ENCODE measurements at places on chromosomes 7 and 10.
A peak's percentile ranks its signal among the peaks of the same experiment; 100 is the strongest.

DNA sequence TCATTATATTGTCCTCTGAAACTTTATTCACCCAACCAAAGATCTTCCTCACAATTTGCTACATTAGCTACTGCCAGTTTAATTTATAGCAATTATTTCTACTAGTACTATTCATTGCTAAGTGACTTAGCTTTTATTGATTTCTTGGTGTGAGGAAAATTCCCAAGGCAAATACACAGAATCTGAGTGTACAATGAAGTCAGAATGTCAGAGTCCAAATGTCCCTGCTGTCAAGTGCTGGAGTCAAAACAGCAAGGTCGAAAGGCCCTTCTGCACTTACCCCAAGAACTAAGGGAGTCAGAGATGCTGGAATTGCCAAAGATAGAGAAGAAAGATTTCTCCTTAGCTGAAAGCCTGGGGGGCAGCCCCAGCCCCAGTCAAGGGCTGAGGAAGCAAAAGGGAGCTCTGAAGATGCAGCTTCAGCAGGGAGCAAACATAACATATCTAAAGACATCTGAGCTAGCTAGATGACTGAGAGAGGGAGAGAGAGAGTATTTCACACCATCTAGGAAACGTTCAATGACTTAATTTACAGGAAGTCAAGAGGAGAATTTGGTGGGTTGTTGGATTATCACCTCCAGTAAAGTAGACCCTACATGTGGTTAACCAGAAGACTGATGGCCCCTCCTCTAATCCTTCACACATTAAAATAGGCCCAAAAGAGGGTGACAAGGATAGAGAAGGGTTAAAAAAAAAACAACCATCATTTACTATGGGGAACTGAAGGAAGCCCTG, 36.6 kb upstream of the SAMD8 start:
- no peak for DNase-seq

DNA sequence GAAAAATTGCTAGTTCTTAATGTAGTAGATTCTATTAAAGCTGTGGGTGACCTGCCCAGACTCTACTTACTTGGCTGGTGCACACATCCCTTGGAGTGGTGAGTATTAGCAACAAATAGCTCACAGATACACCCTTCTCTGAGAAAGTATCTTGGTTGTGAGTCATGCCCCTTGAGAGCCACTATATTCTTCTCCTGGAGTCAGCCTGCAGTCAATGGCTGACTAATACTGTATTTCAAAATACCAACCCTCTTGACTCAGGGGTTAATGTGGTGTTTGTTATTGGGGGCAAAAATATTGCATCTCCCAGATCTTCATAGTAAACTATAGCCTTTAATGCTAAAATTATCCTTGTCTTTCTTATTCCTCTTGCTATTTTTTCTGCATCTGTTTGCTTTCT, 354.9 kb downstream of the BMPER start:
- no peak for DNase-seq

GRCh38 chr10:123909426-123909825, 17.8 kb upstream of the CPXM2 start:
- DNase-seq, result no peak

GRCh38 chr7:149321978-149322541, 60.1 kb downstream of the ZNF783 start:
- no peak for DNase-seq

- DNase-seq, result no peak
These were observed 24.9 kb downstream of the TFAM start for GRCh38 chr10:58409956-58410610.

GRCh38 chr10:44647877-44648542, 263.1 kb upstream of the CXCL12 start:
- DNase-seq, result no peak

GRCh38 chr7:36070230-36070629, 82.8 kb upstream of the EEPD1 start:
- DNase-seq, result no peak

GRCh38 chr10:99528494-99529441, 4.0 kb upstream of the NKX2-3 start:
- no peak for DNase-seq

DNA sequence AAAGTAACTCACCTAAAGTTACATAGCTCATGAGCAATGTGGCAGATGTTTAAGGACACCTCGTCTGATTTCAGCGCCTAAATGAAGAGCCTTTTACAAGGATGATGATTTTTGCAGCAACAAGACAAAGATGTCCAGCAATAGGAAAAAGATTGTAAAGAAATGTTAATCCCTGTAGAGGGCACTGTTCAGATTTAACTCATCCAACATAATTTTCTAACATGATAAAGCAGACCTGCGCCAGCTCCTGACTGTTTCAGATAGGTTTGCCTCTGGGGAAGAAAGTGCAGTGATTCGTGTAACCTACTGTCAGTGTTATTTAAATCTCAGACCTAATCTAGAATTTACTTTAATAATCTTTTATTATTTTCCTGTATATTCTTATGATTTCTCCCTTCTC, 595.2 kb downstream of the AUTS2 start:
- DNase-seq, result no peak

DNA sequence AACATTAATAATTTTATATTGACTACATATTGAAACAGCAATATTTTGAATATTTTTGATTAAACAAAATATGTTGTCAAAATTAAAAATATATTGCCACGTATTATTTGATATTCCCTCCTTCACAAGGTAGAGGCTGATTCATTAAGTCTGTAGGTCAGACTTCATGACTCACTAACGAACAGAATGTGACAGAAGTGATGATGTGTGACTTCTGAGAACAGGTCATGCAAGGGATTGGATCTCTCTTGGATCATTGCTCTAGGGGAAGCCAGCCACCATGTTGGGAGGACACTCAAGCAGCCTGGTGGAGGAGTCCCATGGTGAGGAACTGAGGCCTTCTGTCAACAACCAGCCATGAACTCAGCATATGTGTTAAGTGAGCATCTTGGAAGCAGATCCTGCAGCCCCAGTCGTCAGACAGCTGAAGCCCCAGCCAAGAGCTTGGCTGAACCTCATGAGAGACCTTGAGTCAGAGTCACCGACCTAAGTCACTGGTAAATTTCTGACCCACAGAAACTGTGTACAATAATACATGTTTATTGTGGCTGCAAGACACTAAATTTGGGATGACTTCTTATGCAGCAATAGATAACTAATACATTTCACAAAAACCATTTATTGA, 66.6 kb downstream of the HTR5A start:
- DNase-seq, result no peak

GRCh38 chr7:158868764-158869410, 12.5 kb downstream of the DYNC2I1 start:
- DNase-seq, result no peak

DNA sequence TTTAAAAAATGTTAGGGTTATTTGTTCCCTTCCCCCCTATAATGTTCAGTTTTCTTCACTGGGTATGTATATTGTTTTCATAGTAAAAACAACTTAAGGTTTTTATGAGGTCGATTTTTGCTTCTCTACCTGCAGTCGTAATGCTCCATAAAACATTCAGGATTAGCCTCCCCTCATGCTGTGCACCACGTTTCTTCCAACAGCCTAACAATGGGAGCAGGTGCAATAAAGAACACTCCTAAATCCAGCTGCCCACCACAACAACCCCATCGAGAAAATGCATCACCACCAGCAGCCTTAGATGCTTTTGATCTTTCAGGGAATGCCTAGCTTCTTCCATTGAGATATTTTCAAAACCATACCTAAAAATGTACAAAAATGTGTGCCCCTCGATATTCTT, 111.1 kb downstream of the ADAM12 start:
- no peak for DNase-seq

DNA sequence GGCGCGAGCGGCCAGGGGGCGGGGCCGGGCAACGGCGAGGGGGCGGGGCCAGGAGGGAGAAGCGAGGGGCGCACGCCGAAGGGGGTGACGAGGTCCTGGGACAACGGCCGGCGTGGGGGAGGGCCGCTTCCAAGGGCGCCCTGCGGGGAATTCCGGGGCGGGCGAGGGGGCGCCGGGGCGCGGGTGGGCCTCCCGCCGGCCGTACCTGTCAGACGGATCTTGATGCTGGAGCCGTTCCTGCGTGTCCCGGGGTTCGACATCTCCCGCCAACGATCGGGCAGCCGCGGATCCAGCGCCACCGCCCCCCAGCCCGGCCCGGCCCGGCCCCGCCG, 421 bp downstream of the SMURF1 start:
- no peak for DNase-seq

GRCh38 chr10:8227246-8227645, 172.8 kb downstream of the GATA3 start:
- DNase-seq, result no peak

DNA sequence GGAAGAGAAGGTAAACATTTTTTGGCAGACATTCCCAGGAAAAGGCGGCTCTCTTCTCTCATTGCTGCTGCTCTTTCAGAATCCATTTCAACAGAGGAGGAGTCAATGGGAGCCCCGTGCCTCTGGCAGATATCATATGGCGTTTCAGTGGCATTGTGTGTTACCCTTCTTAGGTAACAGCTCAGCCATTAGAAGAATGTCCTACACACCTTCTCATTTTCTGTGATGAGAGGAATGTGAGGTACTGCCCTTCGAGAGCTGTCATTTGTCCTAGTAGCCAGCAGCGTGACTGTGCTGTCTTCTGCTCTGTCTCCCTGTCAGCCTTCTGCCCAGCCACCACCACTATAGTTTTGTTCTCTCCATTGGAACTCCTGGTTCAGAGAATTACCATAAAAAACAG, 102.4 kb downstream of the EGFR start:
- no peak for DNase-seq

DNA sequence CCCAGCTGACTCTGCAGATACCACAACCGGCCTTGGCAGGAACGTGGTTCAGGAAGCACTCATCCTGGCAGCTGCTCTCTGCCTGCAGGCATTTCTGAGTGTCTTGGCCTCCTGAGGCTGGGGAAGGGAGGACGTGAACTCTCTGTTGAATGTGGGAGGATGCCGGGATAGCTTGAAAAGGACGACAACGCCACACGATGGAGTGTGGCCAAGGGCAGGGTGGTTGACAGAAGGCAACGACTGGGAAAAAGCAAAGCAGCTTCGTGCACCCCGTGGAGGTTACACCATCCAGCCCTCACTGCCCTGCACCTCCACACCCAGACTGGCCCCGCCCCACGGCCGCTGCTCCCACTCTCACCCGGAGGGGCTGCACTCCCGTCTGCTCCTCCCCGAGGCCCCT, 466.1 kb upstream of the FOXK1 start:
- no peak for DNase-seq

GRCh38 chr10:78925275-78925674, 143.5 kb upstream of the ZMIZ1 start:
- DNase-seq, result no peak

GRCh38 chr7:143846692-143847091, 55.3 kb downstream of the TCAF1 start:
- DNase-seq, result no peak

- DNase-seq, result no peak
These were observed 503.8 kb downstream of the TCERG1L start for GRCh38 chr10:130807721-130808120.

DNA sequence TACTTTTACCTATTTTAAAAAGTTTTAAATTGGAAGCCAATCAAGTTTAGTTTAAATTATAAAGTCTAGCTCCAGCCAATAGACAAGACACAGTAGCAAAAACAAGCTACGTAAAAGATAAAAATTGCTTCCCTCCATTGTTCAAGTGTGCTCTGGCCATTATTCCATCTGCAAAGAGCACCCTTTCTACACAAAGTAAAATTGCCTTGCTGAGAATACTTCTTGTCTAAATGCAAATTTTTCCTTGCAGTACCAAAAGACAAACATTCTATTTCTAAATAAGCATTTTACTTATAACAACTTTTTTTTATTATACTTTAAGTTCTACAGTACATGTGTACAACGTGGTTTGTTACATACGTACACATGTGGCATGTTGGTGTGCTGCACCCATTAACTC, 75.9 kb upstream of the ZNF746 start:
- no peak for DNase-seq

DNA sequence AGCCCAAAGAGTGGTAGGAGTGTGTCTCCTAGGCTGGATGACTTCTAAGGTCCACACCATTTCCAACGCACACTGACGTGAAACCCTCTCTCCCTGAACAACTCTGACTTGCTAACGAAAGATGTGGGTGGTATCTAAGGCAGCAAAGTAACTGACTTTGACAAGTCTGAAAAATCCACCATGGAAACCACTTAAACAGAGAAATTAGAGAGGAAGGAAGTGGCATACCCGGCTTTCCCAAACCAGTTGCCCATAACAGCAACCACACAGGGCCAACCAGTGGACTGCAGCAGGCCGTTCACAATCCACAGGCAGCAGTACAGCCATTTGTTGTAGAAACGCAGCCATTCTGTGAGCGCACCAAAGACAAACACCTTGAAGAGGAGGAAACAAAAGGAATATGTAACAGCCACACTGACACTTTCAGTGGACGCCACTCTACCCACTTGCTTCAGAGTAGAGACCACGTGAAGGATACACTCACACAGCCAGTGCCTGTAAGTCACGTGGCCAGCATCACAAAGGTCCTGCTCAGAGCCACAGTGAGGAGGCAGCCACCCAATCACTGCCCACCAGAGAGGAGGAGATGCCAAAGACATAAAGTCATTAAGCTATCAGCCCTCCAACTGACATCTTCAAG, 39.8 kb downstream of the SLC37A3 start:
- DNase-seq, result no peak

DNA sequence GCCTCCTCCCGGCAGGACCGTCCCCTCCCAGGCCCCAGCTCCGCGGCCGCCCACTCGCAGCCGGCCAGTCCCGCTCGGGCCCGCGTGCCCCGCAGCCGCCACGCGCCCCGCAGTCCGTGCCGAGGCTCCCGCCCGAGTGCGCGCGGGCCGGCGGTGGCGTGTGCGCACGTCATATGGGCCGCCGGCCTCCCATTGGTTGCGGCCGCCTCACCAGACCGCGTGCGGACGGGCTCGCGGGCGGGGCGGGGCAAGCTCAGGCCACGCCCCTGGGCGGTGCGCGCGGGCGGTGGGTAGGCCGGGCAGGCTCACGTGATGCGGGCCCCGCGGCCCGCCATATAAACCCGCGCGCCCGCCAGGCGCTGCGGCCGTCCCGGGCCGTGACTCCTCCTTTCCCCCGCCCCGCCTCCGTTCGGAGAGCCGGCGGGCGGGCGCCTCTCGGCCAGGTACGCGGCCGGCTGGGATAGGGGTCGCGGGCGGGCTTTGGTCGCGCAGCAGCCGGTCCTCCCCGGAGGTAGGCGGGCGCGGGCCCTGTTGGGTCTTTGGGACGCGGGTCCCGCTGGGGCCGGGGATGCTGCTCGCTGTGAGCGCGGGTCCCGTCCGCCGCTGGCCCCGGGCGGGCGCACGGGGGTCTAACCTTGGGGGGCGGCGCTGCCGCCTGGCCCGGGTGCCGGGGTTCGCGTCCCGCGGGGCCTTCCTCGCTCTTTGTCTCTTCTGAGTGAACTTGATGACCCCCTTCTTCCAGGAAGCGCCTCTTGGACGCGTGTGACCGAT, at the start of gene INSIG1:
TSS of gene INSIG1 (plus strand) at position 362 of the 771 bp plus-strand sequence. CDS start at position 770, 408 bp downstream.
- DNase-seq, result peak; percentile 82

DNA sequence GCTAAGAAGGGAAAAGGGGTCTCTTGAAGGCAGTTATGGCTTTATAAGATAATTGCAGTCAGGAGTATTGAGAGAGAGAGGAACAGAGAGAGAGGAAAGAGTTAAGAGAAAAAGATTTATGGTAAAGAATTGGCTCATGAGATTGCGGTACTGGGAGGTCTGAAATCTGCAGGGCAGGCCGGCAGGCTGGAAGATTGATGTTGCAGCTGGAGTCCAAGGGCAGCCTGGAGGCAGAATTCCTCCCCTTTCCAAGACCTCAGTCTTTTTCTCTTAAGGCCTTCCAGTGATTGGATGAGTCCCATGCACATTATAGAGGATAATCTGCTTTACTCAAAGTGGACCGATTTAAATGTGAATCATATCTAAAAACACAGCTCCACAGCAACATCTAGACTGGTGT, 68.4 kb downstream of the HACD1 start:
- DNase-seq, result no peak

GRCh38 chr10:13589316-13589715, 2.6 kb downstream of the PRPF18 start:
- DNase-seq, result no peak

All from stimulated activated naive CD4-positive, alpha-beta T cell (primary cell).